HepG2 (cell line): ENCODE measurements at places on chromosomes 5 and 9. TPM values are rescaled to one million over a fixed set of nuclear protein-coding genes. Genes with fewer than 3 reads are reported as not detected.
A peak's percentile ranks its signal among the peaks of the same experiment; 100 is the strongest.

Gene ISL1
- total RNA-seq: not detected in 2 replicates

Gene ZNF782
- 4.7 and 4.9 TPM in 2 replicates for total RNA-seq

Gene RBM18
- 16.6 and 29.5 TPM in 2 replicates for total RNA-seq

Gene RNF20
- 37.6 and 56.0 TPM in 2 replicates for total RNA-seq

GRCh38 chr5:149940077-149940574 is 4.5 kb downstream of the PDE6A start:
- 0 out of 3 replicates have a peak, but pooled peaks cover 6% of the 10 kb centered on the region for H3K27me3 ChIP-seq
- no peak for DNase-seq
- no peak overlapping the region for H3K4me3 ChIP-seq
- no peaks in the 10 kb centered on the region for H3K36me3 ChIP-seq
- peaks cover 75% of the 10 kb centered on the region for H3K4me1 ChIP-seq

- H3K4me3 ChIP-seq: no peak overlapping the region
- DNase-seq: peak; percentile 28
- H3K27ac ChIP-seq: no peak overlapping the region
- peaks cover 4% of the 10 kb centered on the region; the same call in 1 of the 3 replicates for H3K27me3 ChIP-seq
- H3K4me1 ChIP-seq: peaks cover 19% of the 10 kb centered on the region
These were observed 87.0 kb downstream of the ZNF618 start for GRCh38 chr9:113963017-113963620.
